ENCODE measurements at places on chromosomes 12 and 14.
A peak's percentile ranks its signal among the peaks of the same experiment; 100 is the strongest.

GRCh38 chr12:56932867-56933266, 1.3 kb downstream of the SDR9C7 start:
- no peak overlapping the region for H3K4me3 ChIP-seq
- H3K27ac ChIP-seq, result no peak overlapping the region
- no peaks in the 10 kb centered on the region for H3K36me3 ChIP-seq
- no peaks in the 10 kb centered on the region for H3K27me3 ChIP-seq
- H3K4me1 ChIP-seq, result no peaks in the 10 kb centered on the region

DNA sequence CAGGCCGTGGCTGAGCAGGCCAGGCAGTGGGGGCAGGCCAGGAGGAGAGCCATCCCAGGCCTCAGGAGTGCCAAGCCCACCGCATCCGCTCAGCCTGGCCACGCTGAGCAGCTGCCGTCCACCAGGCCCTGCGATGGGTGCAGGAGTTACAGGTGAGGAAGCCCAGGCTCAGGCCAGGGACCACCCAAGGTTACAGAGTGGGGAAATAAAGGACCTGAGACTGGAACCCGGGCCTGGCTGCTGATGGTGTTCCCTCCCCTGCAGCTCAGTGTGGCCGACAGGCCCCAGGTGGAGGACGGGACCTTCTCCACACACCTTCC, 49.0 kb upstream of the DIO3 start:
- H3K4me3 ChIP-seq, result no peak overlapping the region
- no peaks in the 10 kb centered on the region for H3K27me3 ChIP-seq
- H3K4me1 ChIP-seq, result no peaks in the 10 kb centered on the region
- H3K27ac ChIP-seq, result no peak overlapping the region
- no peak for DNase-seq

- DNase-seq, result no peak
- no peaks in the 10 kb centered on the region for H3K36me3 ChIP-seq
- no peak overlapping the region for H3K27ac ChIP-seq
- no peaks in the 10 kb centered on the region for H3K27me3 ChIP-seq
These were observed 96.8 kb downstream of the OSBPL8 start for GRCh38 chr12:76462668-76463224.

GRCh38 chr12:121238604-121239350, 28.8 kb downstream of the P2RX4 start:
- H3K36me3 ChIP-seq, result peaks cover 55% of the 10 kb centered on the region
- no peaks in the 10 kb centered on the region for H3K27me3 ChIP-seq
- peak; percentile 79 for DNase-seq
- peak overlapping the region; percentile 74 for H3K27ac ChIP-seq

GRCh38 chr12:57085999-57086492, 2.9 kb upstream of the NAB2 start:
- no peaks in the 10 kb centered on the region for H3K27me3 ChIP-seq
- no peaks in the 10 kb centered on the region for H3K36me3 ChIP-seq
- DNase-seq, result peak; percentile 72
- peak overlapping the region; percentile 79 for H3K27ac ChIP-seq
- H3K4me1 ChIP-seq, result peaks cover 3% of the 10 kb centered on the region

DNA sequence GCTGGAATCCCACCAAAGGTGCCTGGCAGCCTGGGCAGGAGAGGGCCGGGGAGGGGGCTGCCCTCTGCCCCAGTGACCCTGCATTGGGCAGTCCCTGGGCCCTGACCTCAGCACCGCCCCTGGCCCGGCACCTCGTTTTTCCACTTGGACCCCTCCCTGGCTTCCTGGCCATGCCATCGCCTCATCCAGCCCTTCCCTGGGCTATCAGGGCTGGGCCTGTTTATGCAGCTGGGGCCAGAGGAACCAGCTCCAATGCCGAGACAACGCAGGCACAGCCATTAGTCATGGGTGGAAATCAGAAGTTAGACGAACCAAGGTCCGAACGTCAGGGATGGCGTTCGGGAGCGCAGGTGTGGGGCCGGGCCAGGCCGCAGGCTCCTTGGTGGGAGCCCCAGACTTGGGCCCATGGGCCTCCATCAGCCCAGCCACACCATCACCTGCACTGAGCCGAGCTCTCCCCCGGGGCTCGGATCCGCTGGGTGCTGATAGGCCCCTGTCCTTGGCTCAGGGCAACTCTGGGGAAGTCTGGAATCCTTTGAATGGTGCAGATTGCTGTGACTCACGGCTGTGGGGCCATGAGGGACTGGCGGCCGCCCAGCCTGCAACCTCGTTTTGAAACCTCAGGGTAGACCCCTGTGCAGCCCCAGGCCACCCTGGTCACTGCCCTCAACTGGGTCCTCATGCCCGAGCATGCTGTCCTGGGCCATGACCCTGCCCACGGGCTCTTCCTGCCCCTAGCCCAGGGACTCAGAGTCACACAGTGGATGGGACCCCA, 169.4 kb downstream of the KIF26A start:
- no peak for DNase-seq
- no peak overlapping the region for H3K4me3 ChIP-seq
- no peak overlapping the region for H3K27ac ChIP-seq
- H3K36me3 ChIP-seq, result no peaks in the 10 kb centered on the region
- no peaks in the 10 kb centered on the region for H3K4me1 ChIP-seq
- H3K27me3 ChIP-seq, result no peaks in the 10 kb centered on the region

DNA sequence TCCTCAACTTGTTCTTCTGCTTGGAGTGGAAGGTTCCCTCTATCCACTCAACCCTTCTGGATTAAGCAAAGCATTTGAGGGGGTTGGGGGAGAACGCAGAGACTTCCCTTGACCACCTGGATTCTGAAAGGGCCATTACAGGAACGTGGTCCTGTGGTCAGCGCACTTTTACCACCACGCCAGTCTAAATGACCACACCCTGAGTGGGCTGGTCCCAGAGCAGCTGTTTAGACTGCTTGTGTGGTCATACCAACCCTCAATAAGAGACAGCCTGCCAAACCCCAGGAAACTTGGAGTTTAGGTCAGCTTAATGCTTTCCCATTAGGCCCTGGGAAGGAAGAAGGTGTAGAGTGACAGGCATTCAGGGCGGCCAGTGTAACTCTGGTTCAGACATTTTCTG, 165.5 kb upstream of the ATP2B1 start:
- no peak for DNase-seq
- no peak overlapping the region for H3K27ac ChIP-seq
- H3K4me3 ChIP-seq, result no peak overlapping the region
- H3K36me3 ChIP-seq, result no peaks in the 10 kb centered on the region
- H3K27me3 ChIP-seq, result no peaks in the 10 kb centered on the region

DNA sequence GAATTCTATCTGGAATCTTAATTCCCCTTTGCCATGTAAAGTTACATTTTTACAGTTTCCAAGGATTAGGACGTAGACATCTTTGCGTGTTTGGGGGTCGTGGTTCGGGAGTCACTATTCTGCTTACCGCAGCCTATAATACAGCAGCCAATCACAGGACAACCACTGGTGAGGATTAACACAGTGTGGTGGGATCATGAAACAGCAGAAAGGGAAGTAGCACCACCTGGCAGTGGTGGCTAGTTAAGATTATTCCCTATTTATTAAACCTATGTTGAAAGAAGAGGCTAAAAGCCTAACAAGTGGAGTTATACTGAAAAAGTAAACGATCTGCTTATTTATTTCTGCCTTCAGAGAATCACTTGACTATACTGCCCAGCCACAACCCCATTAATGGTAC, 71.7 kb downstream of the IPO8 start:
- DNase-seq, result no peak
- H3K4me1 ChIP-seq, result no peaks in the 10 kb centered on the region
- no peaks in the 10 kb centered on the region for H3K27me3 ChIP-seq
- no peaks in the 10 kb centered on the region for H3K36me3 ChIP-seq
- H3K4me3 ChIP-seq, result no peak overlapping the region
- H3K27ac ChIP-seq, result no peak overlapping the region

DNA sequence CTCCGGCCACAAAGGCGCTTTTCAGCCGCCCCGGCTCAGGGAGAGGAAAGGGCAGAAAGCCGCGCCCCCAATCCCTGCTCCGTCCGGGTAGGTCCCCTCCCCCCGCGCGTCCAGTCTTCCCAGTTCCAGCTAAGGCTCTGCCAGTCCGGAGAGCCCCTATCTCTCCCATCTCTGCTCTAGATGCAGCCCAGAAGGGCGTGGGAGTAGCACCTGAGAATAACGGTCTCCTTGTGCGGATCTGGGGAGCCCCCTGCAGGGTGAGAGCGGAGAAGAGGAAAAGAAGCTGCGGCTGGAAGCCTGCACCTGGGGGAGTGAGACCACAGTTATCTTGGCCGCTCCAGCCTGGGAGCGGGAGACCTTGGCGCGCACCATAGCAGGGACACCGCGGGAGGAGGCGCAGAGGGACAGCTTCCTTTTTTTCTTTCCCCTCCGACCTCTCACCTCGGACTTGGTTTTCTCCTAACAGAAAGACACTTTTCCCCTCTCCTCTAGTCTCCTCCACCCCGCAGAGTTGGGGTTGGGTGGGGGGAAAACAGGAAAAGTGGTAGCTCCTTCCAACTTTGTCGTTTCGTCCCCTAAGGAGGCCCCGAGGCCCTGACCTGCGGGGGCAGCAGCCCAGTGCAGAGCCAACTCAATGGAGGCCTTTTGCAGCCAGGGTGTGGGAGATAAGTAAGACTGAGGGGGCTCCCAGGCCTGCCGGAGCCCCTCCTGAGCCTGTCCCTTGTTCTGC, 2.4 kb downstream of the DHH start:
- no peak overlapping the region for H3K27ac ChIP-seq
- H3K4me1 ChIP-seq, result peaks cover 9% of the 10 kb centered on the region
- H3K4me3 ChIP-seq, result peak overlapping the region; percentile 50
- DNase-seq, result peak; percentile 92
- peaks cover 9% of the 10 kb centered on the region for H3K36me3 ChIP-seq

GRCh38 chr14:45553981-45554380, 301.0 kb upstream of the MIS18BP1 start:
- H3K36me3 ChIP-seq, result no peaks in the 10 kb centered on the region
- no peaks in the 10 kb centered on the region for H3K4me1 ChIP-seq
- DNase-seq, result no peak
- no peak overlapping the region for H3K27ac ChIP-seq
- H3K4me3 ChIP-seq, result no peak overlapping the region

- no peak overlapping the region for H3K27ac ChIP-seq
- H3K36me3 ChIP-seq, result no peaks in the 10 kb centered on the region
- H3K27me3 ChIP-seq, result no peaks in the 10 kb centered on the region
- H3K4me1 ChIP-seq, result peaks cover 6% of the 10 kb centered on the region
- DNase-seq, result no peak
These were observed 117.2 kb downstream of the RGS6 start for GRCh38 chr14:72049462-72049861.

DNA sequence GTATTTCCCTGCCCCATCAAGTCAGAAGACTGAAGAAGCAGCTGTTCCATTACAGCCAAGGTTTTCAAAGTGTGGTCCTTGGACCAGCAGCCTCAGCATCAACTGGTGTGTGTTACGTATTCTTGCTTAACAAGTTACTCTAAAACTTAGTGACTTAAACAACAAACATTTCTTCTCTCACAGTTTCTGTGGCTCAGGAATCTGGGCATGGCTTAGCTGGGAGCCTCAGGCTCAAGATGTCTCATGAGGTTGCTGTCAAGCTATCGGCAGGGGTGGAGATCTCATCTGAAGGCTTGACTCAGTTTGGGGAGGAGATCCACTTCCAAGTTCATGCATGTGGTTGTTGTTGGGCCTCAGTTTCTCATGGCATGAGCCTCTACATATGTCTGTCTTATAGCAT, 174.5 kb downstream of the KTN1 start:
- H3K27ac ChIP-seq, result no peak overlapping the region
- H3K27me3 ChIP-seq, result no peaks in the 10 kb centered on the region
- no peak for DNase-seq
- peaks cover 13% of the 10 kb centered on the region for H3K4me1 ChIP-seq
- no peaks in the 10 kb centered on the region for H3K36me3 ChIP-seq
- H3K4me3 ChIP-seq, result no peak overlapping the region

GRCh38 chr14:52029881-52030280, 39.0 kb downstream of the NID2 start:
- no peaks in the 10 kb centered on the region for H3K4me1 ChIP-seq
- no peak for DNase-seq

DNA sequence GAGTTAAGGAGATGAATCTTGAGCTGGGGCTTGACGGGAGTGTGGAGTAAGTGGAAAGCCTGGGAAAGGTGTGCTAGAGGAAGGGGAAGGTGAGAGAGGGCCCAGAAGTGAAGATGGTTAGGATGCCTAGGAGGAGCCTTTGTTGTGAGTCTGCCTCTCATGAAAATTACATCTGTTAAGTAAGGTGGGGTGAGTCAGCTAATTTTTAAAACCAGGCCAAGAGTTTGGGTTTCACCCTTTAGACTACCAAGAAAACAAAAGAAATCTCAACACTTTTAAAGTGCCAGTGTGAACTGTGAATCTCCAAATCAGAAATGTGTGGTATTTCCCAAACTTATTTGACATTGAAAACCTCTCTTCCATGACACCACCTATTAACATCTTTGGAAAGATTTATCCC, 185.2 kb downstream of the CRADD start:
- H3K27ac ChIP-seq, result no peak overlapping the region
- no peaks in the 10 kb centered on the region for H3K27me3 ChIP-seq
- DNase-seq, result no peak
- H3K36me3 ChIP-seq, result no peaks in the 10 kb centered on the region
- H3K4me1 ChIP-seq, result peaks cover 10% of the 10 kb centered on the region
- no peak overlapping the region for H3K4me3 ChIP-seq

- no peak overlapping the region for H3K27ac ChIP-seq
- peak; percentile 49 for DNase-seq
- H3K4me1 ChIP-seq, result peaks cover 11% of the 10 kb centered on the region
- H3K4me3 ChIP-seq, result no peak overlapping the region
- H3K36me3 ChIP-seq, result peaks cover 27% of the 10 kb centered on the region
- no peaks in the 10 kb centered on the region for H3K27me3 ChIP-seq
These were observed 1.9 kb upstream of the ARL6IP4 start for GRCh38 chr12:122978507-122978955.

GRCh38 chr12:130145731-130146130, 16.5 kb upstream of the FZD10 start:
- DNase-seq, result no peak
- no peaks in the 10 kb centered on the region for H3K4me1 ChIP-seq
- H3K36me3 ChIP-seq, result no peaks in the 10 kb centered on the region
- no peak overlapping the region for H3K27ac ChIP-seq

DNA sequence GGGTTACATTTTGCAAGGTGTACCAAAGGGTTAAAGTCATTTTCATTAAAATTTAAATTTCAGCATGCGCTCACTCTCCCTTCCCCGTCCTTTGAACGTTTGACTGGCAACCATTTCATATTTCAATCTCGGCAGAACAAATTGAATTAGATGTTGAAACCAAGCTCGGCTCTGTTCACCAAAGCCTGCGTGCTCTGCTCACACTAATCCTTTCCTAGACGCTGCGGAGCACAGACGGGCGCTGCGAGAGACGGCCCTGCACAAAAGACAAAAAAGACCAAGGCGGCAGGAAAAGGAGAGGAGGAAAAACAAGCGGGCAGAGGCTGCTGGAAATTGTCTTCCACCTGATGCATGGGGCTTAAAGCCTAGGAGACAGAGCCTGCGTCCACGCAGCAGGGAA, 149.3 kb downstream of the RBM19 start:
- H3K27me3 ChIP-seq, result no peaks in the 10 kb centered on the region
- no peaks in the 10 kb centered on the region for H3K4me1 ChIP-seq
- no peak overlapping the region for H3K4me3 ChIP-seq
- DNase-seq, result no peak
- no peaks in the 10 kb centered on the region for H3K36me3 ChIP-seq

- H3K4me3 ChIP-seq, result peak overlapping the region; percentile 89
- peak; percentile 71 for DNase-seq
- no peak overlapping the region for H3K27ac ChIP-seq
- H3K36me3 ChIP-seq, result no peaks in the 10 kb centered on the region
- peaks cover 11% of the 10 kb centered on the region for H3K4me1 ChIP-seq
- H3K27me3 ChIP-seq, result no peaks in the 10 kb centered on the region
These were observed 853 bp downstream of the TTC9 start for GRCh38 chr14:70642303-70643235.

- no peak overlapping the region for H3K4me3 ChIP-seq
- H3K4me1 ChIP-seq, result no peaks in the 10 kb centered on the region
- no peaks in the 10 kb centered on the region for H3K27me3 ChIP-seq
- H3K27ac ChIP-seq, result no peak overlapping the region
- H3K36me3 ChIP-seq, result peaks cover 5% of the 10 kb centered on the region
- no peak for DNase-seq
These were observed 6.7 kb downstream of the RNFT2 start for GRCh38 chr12:116744766-116745165.
